Thymus (tissue), 14 donors: ENCODE measurements at places on chromosomes 11 and 22.

GRCh38 chr11:46560300-46560991, 33.4 kb downstream of the AMBRA1 start:
- peak overlapping the region; percentile 53 for H3K27ac ChIP-seq
- H3K4me3 ChIP-seq, result peak overlapping the region; percentile 44
- DNase-seq, result peak; percentile 25
- no peaks in the 10 kb centered on the region for H3K27me3 ChIP-seq
- H3K36me3 ChIP-seq, result no peaks in the 10 kb centered on the region
- H3K4me1 ChIP-seq, result peaks cover 18% of the 10 kb centered on the region

DNA sequence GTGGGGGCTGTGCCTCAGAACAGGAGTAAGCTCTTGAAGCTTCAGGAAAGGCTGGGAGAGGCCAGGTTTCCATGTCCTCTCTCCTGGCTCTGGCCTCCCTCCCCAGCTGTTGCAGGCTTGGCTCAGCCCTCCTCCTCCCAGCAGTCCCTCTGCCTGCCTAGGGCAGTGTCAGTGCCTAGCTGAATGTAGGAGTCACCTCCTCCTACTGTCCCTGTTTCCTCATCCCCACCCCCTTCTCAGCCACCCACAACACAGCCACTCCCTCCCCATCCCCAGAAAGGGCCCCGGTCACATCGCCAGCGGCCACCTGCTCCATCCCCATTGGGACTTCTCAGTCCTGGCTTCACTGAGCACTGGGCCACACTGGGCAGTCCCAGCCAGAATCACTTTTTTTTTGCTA, 2.9 kb upstream of the FBLN1 start:
- H3K27ac ChIP-seq, result no peak overlapping the region
- no peaks in the 10 kb centered on the region for H3K36me3 ChIP-seq
- peaks cover 4% of the 10 kb centered on the region for H3K4me1 ChIP-seq
- no peak overlapping the region for H3K4me3 ChIP-seq
- peaks cover 21% of the 10 kb centered on the region for H3K27me3 ChIP-seq
- no peak for DNase-seq

DNA sequence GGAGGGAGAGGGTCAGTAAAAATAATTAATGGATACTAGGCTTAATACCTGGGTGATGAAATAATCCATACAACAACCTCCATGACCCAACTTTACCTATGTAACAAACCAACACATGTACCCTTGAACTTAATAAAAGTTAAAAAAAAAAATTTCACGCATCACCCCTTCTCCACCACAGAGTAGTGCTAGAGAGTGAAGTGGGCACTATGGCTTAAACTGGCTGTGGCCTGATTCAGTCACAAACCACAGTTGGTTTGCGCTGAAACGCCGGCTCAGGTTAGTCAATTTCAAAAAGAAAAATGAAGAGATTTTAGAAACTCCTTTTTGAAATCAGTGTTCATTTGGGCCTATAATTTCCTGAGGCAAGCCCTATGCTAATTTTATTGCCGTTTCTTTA, 144.3 kb downstream of the TRPC6 start:
- no peak overlapping the region for H3K4me3 ChIP-seq
- H3K27ac ChIP-seq, result no peak overlapping the region
- no peaks in the 10 kb centered on the region for H3K36me3 ChIP-seq
- no peak for DNase-seq
- no peaks in the 10 kb centered on the region for H3K27me3 ChIP-seq

- H3K36me3 ChIP-seq, result no peaks in the 10 kb centered on the region
- H3K4me3 ChIP-seq, result no peak overlapping the region
- H3K27me3 ChIP-seq, result no peaks in the 10 kb centered on the region
- H3K27ac ChIP-seq, result no peak overlapping the region
Observed at GRCh38 chr22:33227791-33228190, 169.6 kb upstream of the SYN3 start.

GRCh38 chr11:33187998-33188722, 26.9 kb upstream of the CSTF3 start:
- H3K4me1 ChIP-seq, result no peaks in the 10 kb centered on the region
- no peaks in the 10 kb centered on the region for H3K27me3 ChIP-seq
- H3K27ac ChIP-seq, result peak overlapping the region; percentile 26
- no peaks in the 10 kb centered on the region for H3K36me3 ChIP-seq
- peak; percentile 5 for DNase-seq

- H3K4me1 ChIP-seq, result no peaks in the 10 kb centered on the region
- no peaks in the 10 kb centered on the region for H3K27me3 ChIP-seq
- H3K36me3 ChIP-seq, result no peaks in the 10 kb centered on the region
- H3K4me3 ChIP-seq, result no peak overlapping the region
- H3K27ac ChIP-seq, result no peak overlapping the region
- no peak for DNase-seq
Observed at GRCh38 chr11:85028329-85029101, 598.6 kb downstream of the DLG2 start.

DNA sequence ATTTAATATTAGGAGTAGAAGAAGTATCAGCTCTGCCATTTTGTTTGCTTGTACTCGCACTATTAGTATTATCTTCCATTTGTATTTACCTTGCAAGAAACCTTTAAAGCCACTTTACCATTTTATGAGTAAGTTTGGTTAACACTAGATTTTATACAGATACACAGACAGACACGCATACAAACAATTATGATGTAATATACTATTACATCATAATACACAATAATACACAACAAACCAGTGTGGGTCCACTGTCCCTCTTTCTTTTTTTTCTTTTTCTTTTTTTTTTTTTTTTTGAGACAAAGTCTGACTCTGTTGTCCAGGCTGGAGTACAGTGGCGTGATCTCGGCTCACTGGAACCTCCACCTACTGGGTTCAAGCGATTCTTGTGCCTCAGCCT, 170.3 kb upstream of the NARS2 start:
- no peak for DNase-seq
- H3K36me3 ChIP-seq, result no peaks in the 10 kb centered on the region
- H3K27ac ChIP-seq, result no peak overlapping the region
- H3K4me1 ChIP-seq, result no peaks in the 10 kb centered on the region
- H3K4me3 ChIP-seq, result no peak overlapping the region

- no peaks in the 10 kb centered on the region for H3K27me3 ChIP-seq
- H3K36me3 ChIP-seq, result no peaks in the 10 kb centered on the region
- DNase-seq, result no peak
- peaks cover 30% of the 10 kb centered on the region for H3K4me1 ChIP-seq
Observed at GRCh38 chr22:30204742-30205111, 41.8 kb downstream of the LIF start.
